ENCODE measurements at places on chromosomes 6 and 20.

- no peak for DNase-seq
Observed at GRCh38 chr20:19498756-19499155, 259.3 kb upstream of the RIN2 start.

DNA sequence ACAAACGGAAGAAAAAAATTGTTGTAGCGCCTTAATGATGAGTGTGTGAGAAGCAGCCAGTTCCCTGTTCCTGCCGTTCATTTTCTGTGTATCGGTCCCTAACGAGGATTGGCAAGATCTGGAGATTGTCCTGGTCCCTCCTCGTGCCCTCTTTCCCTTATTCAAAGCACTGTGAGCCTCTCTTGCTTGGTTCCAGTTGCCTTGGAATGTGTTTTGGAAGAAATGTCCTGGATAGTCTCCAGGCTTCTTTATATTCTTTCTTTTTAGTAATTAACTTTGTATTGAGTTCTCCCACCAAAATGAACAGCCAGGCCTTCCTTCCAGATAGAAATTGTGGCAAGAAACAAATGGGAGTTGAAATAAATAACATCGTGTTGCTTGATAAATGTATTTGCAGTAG is 348.3 kb downstream of the CDH26 start:
- DNase-seq = no peak

GRCh38 chr6:22925304-22925835 is 356.0 kb downstream of the HDGFL1 start:
- no peak for DNase-seq

DNA sequence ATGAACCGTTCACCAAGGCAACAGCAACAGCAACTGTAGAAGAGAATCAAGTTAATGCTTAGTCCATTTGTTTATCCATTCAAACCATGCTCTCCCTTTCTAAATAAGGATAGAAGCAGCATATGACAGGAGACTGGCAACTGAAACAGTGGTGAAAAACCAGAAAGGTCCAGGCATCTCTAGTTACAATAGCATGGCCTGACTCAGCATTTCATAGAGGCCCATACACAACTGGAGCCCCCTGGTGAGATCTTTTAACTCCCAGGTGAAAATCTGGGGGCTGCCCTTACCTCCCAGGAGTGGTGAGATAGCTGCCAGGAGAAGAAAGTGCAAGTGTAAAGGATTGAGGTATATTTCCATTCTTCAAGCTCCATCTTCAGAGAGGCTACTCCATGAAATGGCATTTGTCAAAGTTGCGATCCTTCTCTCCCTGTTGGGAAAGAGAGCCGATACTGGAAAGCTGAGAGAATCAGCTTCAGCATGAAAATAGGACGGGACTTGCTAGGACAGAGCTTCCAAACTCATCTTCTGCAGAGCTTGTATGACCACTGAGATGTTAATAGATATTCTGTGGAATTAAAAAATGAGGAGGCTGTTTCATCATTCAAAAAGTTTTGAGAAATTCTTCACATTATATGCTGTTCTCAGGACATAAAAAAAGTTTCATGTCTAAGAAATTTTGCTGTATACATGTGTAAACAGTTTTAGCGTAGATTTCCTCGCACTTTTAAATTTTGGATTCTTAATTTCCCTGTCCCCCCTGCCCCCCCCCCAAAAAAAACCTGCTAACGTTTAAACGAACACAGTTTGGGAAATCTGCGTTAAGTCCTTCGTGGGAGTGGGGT is 10.9 kb upstream of the SLC2A12 start:
- DNase-seq = no peak

DNA sequence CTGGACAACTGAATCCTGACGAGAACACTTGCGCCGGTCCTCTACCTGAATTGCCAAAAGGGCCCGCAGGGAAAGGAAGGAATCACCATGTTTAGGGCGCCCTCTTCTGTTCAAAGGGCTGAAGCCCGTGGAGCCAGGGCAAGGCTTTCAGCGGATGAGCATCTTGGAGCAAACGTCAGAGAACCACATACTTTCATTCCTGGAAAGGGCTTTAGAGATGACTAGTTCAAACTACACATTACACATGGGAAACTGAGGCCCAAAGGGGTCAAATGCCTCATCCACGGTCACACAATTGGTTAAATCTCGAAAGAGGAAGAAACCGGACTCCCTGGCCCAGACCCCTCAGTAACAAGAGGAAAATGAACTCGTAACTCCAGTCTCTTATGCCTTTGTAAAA is 11.5 kb upstream of the ZNF133 start:
- peak; percentile 19 for DNase-seq

- DNase-seq = no peak
Observed at GRCh38 chr20:58841539-58842264, 9.0 kb downstream of the GNAS-AS1 start.

GRCh38 chr6:25340431-25341202 is 61.4 kb downstream of the CARMIL1 start:
- no peak for DNase-seq

GRCh38 chr6:140711019-140711613 is 1336.7 kb upstream of the CITED2 start:
- no peak for DNase-seq

- no peak for DNase-seq
Observed at GRCh38 chr6:7558781-7559180, 17.3 kb downstream of the DSP start.

GRCh38 chr6:53906842-53907241 is 112.0 kb downstream of the LRRC1 start:
- no peak for DNase-seq

- DNase-seq = no peak
Observed at GRCh38 chr6:13500915-13501314, 13.5 kb upstream of the GFOD1 start.

DNA sequence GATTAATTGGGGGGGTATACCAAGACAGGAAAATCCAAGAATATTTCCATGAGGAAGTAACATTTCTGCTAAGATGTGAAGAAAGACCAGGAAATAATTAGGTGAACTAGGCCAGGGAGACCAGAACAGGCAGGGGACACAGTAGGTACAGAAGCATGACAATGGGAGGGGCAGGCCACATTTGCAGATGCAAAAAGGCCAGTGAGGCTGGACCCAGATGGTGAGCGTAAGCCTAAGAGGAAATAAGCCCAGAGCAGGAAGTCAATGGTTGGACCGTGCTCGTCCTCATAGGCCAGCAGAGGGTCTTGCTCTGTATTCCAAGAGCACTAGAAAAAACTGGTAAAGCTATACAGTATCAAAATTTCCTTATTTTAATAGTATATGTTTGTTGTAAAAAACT is 9.4 kb downstream of the CEP162 start:
- DNase-seq = no peak

GRCh38 chr20:8946036-8946940 is 122.6 kb upstream of the PLCB4 start:
- DNase-seq = peak; percentile 24

- DNase-seq = no peak
Observed at GRCh38 chr20:3156811-3157619, 2.6 kb downstream of the FASTKD5 start.

GRCh38 chr20:25637247-25637646 is 13.4 kb upstream of the NANP start:
- DNase-seq = no peak

DNA sequence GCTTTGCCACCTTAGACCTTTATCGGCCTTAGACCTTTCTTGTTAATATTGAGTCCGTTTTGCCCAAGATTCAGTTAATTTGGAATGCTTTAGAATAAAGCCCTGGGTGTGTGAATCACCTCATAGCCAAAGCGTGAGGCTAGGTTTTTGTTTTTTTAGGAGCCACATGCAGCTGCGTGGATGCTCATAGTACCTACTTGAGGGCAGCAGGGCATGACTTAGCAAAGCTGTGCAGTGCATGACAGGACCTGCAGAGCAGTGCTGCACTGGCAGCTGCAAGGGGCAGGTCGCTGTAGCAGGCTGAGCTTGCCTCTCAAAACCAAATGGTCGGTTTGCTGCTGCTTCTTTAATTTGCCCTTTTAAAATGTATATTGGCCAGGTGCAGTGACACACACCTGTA is 116.1 kb downstream of the JAG1 start:
- DNase-seq = no peak

DNA sequence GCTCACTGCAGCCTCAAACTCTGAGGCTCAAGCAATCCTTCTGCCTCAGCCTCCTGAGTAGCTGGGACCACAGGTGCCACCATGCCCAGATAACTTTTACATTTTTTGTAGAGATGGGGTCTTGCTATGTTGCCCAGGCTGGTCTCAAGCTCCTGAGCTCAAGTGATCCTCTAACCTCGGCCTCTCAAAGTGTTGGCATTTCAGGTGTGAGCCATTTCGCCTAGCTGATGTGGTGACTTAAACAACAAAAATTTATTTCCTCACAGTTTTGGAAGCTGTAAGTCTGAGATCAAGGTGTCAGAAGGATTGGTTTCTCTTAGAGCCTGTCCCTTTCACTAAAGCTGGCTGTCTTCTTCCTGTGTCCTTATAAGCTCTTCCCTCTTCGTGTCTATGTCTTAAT is 15.0 kb upstream of the JARID2 start:
- no peak for DNase-seq

GRCh38 chr20:61332016-61332975 is 80.2 kb downstream of the CDH4 start:
- DNase-seq = no peak

GRCh38 chr6:135013211-135013610 is 41.4 kb downstream of the HBS1L start:
- no peak for DNase-seq

- peak; percentile 68 for DNase-seq
Observed at GRCh38 chr6:82589509-82590206, 226.0 kb downstream of the TPBG start.

GRCh38 chr6:157054531-157054979 is 268.8 kb downstream of the TMEM242 start:
- DNase-seq = no peak

GRCh38 chr6:124868481-124868880 is 93.8 kb upstream of the RNF217 start:
- no peak for DNase-seq

DNA sequence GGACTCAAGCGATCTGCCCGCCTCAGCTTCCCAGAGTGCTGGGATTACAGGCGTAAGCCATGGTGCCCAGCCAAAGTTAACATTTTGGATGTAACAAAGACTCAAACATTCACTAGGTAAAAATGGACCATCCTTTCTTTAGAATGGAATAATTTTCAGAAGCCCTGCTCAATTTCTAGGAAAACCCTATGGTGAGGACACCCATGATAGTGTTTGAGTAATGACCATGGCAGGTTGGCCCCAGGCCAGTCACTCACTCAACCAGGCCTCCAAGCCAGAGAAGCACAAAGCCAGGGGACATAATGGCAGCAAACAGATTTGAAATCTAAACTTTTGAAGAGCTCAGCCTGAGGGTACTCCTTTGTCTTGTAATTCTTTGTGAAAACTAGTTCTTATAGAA is 59.9 kb upstream of the GPR6 start:
- no peak for DNase-seq

- DNase-seq = no peak
Observed at GRCh38 chr20:11672959-11673358, 244.7 kb upstream of the BTBD3 start.

DNA sequence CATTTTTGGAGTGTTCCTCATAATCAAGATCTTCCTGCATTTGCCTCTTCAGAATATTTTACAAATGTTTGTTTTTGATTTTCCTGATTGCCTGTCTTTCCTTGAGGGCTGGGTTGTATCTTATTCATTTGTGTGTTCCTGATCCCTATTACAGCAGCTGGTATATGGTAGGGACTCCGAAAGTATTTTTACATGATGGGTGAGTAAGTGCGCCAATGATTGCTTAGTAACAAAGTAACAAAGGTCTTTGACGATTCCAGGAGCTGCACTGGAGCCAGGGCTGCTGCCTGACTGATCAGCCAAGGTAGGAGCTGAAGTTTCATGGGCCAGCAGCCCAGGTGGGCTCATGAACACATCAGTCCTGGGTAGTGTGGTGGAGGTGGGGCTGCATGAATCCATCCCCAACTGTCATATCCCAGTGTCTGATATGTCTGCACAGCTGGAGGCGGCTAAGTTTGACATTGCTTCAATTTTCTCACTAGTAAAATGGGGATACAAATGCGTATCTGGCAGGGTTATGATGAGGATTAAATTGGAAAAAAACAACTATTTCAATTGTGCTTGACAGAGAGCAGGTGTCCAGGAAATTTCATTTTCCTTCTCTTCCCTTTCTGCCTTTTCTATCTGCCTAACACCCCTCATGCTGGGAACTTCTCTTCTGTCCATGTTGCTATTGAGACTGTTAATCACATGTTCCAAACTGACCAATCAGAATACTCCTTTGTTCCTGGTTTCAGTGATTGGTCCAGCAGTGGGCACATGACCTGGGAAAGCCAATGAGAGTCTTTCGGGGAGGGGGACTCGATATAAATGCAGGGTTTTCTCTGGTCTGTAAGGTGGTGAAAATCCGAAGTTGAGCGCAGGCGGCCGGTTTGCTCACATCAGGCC is 90.7 kb downstream of the CDH26 start:
- DNase-seq = no peak

DNA sequence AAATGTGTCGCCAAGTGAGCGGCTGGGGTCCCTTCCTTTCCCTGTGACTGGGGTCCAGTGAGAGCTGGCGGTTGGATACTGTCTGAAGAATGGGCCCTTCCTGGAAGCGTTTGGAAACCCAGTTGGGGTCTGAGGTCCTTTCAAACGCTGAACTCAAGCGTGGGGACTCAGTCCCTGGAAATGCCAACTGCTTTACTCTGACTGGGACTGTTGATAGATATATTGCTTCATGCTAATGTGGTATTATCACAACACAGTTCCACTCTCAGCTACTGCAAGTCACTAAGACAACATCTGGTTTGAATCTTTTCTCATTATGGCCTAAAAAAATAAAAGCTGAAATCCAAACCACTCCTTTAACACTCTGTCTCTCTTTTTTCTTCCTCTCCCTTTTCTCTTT is 23.7 kb upstream of the PSMF1 start:
- peak; percentile 12 for DNase-seq

GRCh38 chr6:33987531-33988021 is 158.3 kb downstream of the GRM4 start:
- no peak for DNase-seq

DNA sequence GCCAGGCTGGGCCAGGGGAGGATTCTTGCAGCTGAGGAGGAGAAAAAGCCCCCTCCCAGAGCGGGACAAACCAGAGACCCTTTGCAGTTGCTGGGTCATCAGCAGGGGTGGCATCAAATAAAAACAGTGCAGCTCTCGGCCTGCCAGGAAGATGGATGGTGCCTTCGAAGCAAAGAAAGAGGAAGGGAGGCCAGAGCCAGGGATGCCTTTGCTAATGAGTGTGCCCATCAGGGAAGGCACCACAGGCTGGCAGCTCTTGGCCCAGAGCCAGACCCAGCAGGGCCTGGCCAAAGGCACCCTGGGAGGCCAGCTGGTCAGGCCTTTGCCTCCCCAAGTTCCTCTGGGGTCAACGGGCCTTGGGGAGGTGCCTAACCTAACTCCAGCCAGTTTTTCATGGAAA is 26.3 kb upstream of the ZNF318 start:
- DNase-seq = no peak

DNA sequence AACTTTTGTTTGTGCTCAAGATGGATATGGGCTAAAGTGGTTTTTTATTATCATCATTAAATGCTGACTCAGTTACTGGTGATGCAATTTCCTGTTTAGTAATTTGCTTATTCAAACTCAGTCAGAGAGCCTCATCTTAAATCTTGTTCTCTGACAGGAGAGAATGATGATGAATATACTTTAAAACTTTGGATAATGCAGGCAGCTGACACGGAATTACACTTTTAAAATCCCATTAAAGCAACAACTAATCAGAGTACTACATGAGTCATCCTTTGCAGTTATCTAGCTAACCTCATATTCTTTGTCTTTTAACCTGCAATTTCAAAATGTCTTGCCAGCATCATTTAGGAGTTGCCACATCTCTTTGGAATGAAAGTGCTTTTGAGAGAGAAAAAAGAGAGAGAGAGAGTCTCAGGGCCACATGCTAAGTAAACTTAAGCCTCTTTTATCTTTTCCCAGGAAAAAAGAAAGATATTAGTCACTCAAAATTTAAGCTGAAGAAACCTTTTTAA is 9.2 kb upstream of the C6orf141 start:
- DNase-seq = peak; percentile 46

Measured in fibroblast of skin of left biceps (primary cell).